ENCODE measurements at places on chromosomes 1 and 21. TPM values are rescaled to one million over a fixed set of nuclear protein-coding genes. Genes with fewer than 3 reads are reported as not detected.

Gene GCSAML
- total RNA-seq, result 0.84 TPM

Gene LEFTY1
- total RNA-seq, result 0.61 TPM

Gene PCSK9
- 55.0 TPM for total RNA-seq

Gene RGS13
- total RNA-seq, result 1.4 TPM

Gene NCAM2
- 19.7 TPM for total RNA-seq

Gene NTRK1
- total RNA-seq, result 0.47 TPM

Gene CELSR2
- total RNA-seq, result 8.8 TPM

Gene CD101
- total RNA-seq, result 2.7 TPM

Gene C1orf105
- not detected for total RNA-seq

Gene SLC16A4
- 12.0 TPM for total RNA-seq

Gene SPRR3
- not detected for total RNA-seq

Gene DYNLT5
- 0.73 TPM for total RNA-seq

Gene KRTAP19-1
- not detected for total RNA-seq

Gene DNAI4
- total RNA-seq, result 12.4 TPM

Gene SMCP
- not detected for total RNA-seq

Gene SPRR5
- total RNA-seq, result not detected

Gene PRELP
- total RNA-seq, result 20.5 TPM

Gene S100A7A
- not detected for total RNA-seq

Gene PROX1
- 6.2 TPM for total RNA-seq

Gene GSTM1
- total RNA-seq, result 24.9 TPM

Gene KCTD3
- 28.1 TPM for total RNA-seq

Gene ANKRD35
- total RNA-seq, result 1.4 TPM

Gene SYCP1
- not detected for total RNA-seq

Gene RNF115
- 11.8 TPM for total RNA-seq

Gene TSPAN2
- total RNA-seq, result 10.6 TPM

Gene TGFB2
- 22.0 TPM for total RNA-seq

Gene FCRLA
- not detected for total RNA-seq

Gene S100A5
- total RNA-seq, result not detected

Gene MYBPHL
- total RNA-seq, result 21.4 TPM

Gene TRIM67
- not detected for total RNA-seq

Gene CLDN17
- not detected for total RNA-seq

Gene MATN1
- not detected for total RNA-seq

Gene TRAF3IP3
- 4.5 TPM for total RNA-seq

Gene EPHB2
- total RNA-seq, result 15.9 TPM

Gene NR5A2
- 3.1 TPM for total RNA-seq

Gene FCGR1A
- 43.6 TPM for total RNA-seq

Gene RNU1-1
- total RNA-seq, result 2,748 TPM

Gene KDF1
- total RNA-seq, result 8.6 TPM

Gene F13B
- total RNA-seq, result not detected

Gene PSMA5
- total RNA-seq, result 89.0 TPM

Gene CFAP74
- 0.23 TPM for total RNA-seq

Gene LCE2B
- total RNA-seq, result not detected

Gene LRRC7
- total RNA-seq, result not detected

Gene JAM2
- 14.1 TPM for total RNA-seq

Gene ZBTB8B
- 0.03 TPM for total RNA-seq

Gene GOLT1A
- 22.6 TPM for total RNA-seq

Gene STYXL2
- total RNA-seq, result 0.12 TPM

Gene EDN2
- not detected for total RNA-seq

All from left lung (tissue), 14 donors.